ENCODE measurements at places on chromosomes 3 and 15. TPM values are rescaled to one million over a fixed set of nuclear protein-coding genes. Genes with fewer than 3 reads are reported as not detected.

- DNase-seq: no peak
Measured at GRCh38 chr3:122245513-122246174, 62.2 kb downstream of the CASR start.

DNA sequence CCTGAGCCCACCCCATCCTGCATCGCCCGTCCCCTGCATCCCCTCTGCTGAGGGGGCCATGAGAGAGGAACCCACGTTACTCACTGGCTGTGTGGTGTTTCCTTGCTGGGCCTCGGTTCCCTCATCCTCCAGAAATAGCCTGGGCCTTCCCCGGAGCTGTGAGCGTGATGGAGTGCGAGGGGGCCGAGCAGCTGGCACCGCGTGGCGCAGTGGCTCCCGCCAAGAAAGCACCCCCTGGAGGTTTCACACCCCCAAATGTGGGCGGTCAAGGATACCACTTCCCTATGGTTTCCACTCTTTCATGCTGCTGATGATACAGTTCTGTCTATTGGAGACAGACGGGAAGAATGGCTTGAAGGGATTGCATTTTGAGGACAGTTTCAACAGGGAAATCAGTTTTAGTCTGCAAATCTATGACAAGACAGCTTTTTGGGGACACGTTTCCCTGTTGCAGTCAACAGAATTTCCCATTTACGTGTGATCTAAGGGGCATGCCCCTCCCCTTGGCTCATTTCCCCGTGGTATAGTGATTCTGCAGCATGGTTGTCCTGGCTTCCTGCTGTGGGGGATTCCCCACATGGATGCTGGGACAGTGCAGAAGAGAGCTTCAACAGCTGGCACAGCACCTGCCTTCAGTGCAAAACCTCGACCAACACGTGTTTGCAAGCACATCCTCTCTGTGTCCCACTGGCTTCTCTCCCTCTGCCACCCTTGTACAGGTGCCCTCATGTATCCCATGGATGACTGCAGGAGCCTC lies 377.5 kb downstream of the LRTM1 start:
- DNase-seq: no peak

- DNase-seq: no peak
Measured at GRCh38 chr3:98259-98654, 98.3 kb upstream of the CHL1 start.

DNA sequence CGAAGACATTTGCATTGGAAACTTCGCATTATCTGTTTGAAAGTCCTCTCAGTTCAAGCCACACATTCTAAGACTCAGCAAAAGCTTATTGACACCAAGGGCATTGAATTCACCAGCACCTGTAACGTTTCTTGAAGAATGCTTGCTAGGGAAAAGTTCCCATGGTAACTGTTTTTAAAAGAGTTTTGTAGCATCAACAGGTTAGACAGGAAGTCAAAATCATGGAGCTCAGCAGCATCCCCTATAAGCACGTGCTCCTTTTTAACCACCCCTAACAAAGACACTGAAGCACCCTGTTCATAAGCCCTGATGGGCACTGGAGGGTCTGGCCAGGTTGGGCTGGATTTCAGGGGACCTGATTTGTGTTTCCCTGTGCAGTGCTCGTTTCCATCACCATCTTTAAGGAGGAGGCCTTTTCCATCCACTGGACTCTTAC lies 229.7 kb upstream of the BHLHE40 start:
- no peak for DNase-seq

DNA sequence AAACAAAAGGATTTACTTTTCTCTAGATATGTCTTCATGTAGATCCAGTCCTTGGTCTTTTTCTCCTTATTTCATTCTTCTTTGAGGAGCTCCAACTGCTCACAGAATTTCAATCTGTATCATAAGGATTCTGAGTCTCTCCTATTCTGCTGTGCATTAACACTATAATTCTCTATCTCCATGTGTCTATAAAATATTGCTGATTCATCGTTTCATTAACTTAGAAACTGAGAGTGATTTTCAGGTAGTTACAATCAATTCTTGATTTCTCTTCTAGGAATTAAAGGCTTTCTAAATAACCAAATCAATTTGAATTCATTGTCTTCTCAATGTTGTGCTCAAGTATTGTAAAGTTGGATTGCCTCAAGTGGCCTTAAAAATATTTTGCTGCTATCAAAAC lies 651.5 kb upstream of the CADM2 start:
- no peak for DNase-seq

GRCh38 chr15:31867536-31868442 lies 162.5 kb upstream of the CHRNA7 start:
- DNase-seq: no peak

DNA sequence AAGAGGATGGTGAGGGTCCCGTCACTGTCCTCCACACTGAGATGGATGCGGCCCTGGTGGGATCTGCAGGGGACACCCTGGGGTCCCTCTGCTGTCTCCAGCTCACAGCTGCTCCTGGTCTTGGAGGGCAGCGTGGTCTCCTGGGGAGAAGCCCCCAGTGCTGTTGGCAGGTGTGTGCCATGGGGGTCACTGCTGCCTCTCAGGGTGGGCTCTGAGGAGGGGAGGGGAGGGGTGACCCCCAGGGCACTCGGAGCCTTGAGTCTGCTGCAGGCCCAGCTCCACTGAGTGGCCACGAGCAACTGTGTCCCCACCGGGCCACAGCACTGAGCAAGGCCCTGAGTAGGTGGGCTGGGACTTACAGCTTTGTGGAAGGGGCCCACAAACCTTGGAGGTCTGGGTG lies 34.7 kb downstream of the KLHL25 start:
- DNase-seq: no peak

DNA sequence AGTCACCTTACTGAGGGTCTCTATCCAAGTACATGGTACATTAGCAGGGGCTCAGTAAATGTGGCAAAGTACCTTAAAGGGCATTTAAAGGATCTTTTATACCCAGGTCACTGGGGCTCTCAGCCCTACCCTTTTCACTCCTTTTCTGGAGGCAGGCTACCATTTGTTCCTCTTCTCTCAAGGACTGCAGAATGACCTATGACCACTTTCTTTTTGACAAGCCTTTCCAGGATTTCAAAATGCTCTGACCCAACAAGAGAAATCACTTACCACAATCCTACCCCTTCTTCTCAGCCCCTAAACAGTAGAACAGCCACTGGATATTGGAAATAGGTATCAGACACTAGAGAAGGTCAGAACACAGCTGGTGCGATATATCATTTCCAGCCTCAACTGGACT lies 221.8 kb upstream of the TPRG1 start:
- DNase-seq: no peak

DNA sequence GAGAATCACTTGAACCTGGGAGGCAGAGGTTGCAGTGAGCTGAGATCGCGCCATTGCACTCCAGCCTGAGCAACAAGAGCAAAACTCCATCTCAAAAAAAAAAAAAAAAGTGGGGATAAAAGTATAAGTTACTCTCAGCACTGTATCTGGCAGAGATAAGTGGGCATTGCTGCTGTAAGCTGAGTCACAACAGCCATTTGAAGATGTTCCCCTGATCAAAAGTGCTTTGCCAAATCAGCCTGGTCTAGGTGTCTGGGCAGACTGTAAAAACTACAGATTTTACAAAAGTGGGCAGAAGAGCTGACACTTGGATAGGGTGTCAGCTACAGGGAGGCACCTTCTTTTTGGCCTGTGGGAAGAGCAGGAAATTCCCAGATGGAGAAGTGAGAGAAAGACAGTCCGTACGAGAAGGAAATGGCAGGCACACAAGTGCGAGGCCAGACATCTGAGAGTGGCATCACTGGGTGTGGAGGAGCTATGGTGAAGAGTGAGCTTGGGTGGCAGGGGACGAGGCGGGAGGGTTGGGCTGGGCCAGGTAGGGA lies 78.5 kb downstream of the TRAK1 start:
- DNase-seq: no peak

DNA sequence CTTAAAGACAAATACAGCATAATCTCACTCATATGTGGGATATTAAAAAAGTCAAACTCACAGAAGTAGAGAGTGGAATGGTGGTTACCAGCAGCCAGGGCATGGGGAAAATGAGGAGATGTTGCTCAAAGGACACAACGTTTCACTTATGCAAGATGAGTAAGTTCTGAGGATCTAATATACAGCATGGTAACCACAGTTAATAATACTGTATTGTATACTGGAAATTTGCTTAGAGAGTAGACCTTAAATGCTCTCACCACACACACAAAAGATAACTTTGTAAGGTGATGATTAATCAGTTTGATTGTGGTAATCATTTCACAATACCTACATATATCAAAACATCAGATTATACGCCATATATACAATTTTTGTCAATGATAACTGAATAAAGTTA lies 60.0 kb downstream of the MYH15 start:
- DNase-seq: no peak

DNA sequence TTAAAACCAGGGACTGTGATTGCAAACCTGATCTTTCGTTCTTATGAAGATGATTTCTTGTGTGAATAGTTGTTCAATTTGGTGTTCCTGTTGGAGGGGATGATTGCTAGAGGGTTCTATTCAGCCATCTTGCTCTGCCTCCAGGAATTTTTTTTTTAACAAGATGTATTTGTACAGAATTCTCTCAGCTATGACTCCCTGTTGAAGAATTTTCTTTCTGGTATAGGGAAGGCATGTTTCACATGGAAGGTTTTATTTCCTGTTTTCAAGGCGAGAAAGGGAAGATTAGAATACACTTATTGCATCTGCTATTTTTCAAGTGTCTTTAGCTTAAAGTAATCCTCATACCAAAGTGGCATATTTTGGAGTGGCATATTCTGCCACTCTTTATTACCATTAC lies 5.6 kb upstream of the LRRC34 start:
- no peak for DNase-seq

- no peak for DNase-seq
Measured at GRCh38 chr3:31047673-31048072, 153.2 kb upstream of the GADL1 start.

GOLGA6L7 gene
- polyA plus RNA-seq: not detected

SLC51B gene
- not detected for polyA plus RNA-seq

SPINK8 gene
- polyA plus RNA-seq: not detected

CYP1A2 gene
- 0.09 TPM for polyA plus RNA-seq

RTP1 gene
- polyA plus RNA-seq: not detected

ECE2 gene
- polyA plus RNA-seq: not detected

ZNF502 gene
- 4.9 TPM for polyA plus RNA-seq

TGM5 gene
- polyA plus RNA-seq: 0.23 TPM

FGF7 gene
- not detected for polyA plus RNA-seq

TRH gene
- polyA plus RNA-seq: not detected
